ENCODE measurements at places on chromosomes 5 and 9. TPM values are rescaled to one million over a fixed set of nuclear protein-coding genes. Genes with fewer than 3 reads are reported as not detected.

Gene SPATA31E1
- total RNA-seq = 0.05 TPM

Gene CNTFR
- total RNA-seq = 3.1 TPM

Gene MARCOL
- not detected for total RNA-seq

DNA sequence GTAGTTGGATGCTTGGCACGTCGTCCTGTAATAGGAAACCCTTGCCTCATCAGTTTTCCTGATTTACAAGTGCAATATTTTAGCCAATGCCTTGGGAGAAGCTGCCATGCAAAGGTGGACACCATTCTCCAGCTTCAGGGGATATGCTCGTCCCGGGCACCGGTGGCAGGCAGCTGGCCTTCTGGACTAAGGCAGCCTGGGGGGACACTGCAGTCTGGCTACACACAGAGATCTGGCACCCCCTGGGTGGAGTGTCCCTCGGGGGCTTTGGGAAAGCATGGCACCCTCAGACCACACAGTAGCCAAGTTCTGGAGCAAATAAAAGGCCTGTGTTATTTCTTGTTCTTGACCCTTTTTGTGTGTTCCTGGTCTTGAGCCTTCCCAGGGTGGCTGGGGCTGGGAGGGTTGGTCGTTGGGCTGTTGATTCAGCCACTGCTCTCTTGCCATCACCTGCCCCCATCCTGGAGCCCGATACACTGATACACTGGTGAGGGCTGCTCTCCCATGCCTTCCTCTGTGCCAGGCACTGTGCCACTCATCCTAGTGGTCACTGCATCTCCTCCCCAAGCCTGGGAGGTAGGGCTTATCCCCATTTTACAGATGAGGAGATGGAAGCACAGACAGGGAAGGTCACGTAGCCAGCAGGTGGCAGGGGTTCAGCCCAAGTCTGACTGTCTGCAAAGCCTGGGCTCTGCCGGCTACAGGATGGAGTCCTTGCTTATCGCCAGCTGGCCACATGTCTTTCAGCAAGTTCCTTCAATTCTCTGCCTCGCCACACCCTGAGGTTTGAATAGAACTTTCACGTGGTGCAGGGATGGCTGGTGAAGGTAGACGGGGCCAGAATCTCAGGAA, 134.1 kb downstream of the RGS3 start:
- peaks cover 33% of the 10 kb centered on the region for H3K27me3 ChIP-seq
- H3K36me3 ChIP-seq = peaks cover 17% of the 10 kb centered on the region
- H3K27ac ChIP-seq = peak overlapping the region; percentile 67
- no peak for DNase-seq
- peak overlapping the region; percentile 40 for H3K4me3 ChIP-seq
- H3K4me1 ChIP-seq = peaks cover 62% of the 10 kb centered on the region

- no peaks in the 10 kb centered on the region for H3K36me3 ChIP-seq
- peaks cover 2% of the 10 kb centered on the region for H3K27me3 ChIP-seq
- H3K4me1 ChIP-seq = no peaks in the 10 kb centered on the region
- no peak for DNase-seq
- H3K27ac ChIP-seq = no peak overlapping the region
- no peak overlapping the region for H3K4me3 ChIP-seq
These were observed 164.7 kb downstream of the ADAMTSL1 start for GRCh38 chr9:18638371-18639249.

DNA sequence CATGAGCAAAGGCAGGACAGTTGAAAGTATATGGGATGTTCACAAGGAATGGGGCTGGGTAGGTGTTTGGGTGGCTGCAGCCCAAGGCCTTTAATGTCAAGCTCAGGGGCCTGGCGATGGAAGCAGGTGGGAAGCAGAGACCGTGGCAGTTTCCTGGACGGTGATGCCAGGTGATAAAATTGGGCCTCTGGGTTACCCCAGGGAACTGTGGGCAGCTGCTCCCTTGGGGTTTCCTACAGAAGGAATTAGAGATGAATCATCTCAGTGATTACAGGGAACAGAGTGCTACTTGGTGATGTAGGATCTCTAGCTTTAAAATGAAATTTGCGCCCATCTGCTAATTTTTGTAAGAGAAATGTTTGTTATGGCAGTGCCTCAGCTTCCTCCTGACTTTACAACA, 39.2 kb downstream of the TSTD2 start:
- H3K4me3 ChIP-seq = no peak overlapping the region
- H3K27ac ChIP-seq = no peak overlapping the region

- H3K27me3 ChIP-seq = no peaks in the 10 kb centered on the region
- no peak overlapping the region for H3K27ac ChIP-seq
- DNase-seq = no peak
These were observed 1999.5 kb upstream of the CDH6 start for GRCh38 chr5:29193972-29194371.

DNA sequence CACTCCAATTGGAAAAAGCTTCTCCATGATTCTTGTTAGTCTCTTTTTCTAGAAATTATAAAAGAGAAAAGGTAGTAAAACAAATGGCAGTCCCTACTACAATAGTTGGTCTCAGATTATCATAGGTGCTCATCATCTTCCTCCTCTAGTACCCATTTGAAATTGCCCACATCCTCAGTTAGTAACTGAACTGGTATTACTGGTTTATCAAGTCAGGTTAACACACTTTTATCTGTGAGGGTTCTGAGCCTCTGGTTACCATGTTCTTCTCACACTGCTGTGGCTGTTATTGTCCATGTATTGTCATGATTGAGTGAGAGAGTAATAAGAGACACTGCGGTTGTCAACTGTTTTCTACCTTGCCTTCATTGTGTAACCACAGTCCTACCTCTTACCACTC, 901.7 kb downstream of the TLE1 start:
- DNase-seq = no peak
- H3K4me1 ChIP-seq = no peaks in the 10 kb centered on the region
- H3K4me3 ChIP-seq = no peak overlapping the region
- no peak overlapping the region for H3K27ac ChIP-seq
- H3K36me3 ChIP-seq = no peaks in the 10 kb centered on the region

DNA sequence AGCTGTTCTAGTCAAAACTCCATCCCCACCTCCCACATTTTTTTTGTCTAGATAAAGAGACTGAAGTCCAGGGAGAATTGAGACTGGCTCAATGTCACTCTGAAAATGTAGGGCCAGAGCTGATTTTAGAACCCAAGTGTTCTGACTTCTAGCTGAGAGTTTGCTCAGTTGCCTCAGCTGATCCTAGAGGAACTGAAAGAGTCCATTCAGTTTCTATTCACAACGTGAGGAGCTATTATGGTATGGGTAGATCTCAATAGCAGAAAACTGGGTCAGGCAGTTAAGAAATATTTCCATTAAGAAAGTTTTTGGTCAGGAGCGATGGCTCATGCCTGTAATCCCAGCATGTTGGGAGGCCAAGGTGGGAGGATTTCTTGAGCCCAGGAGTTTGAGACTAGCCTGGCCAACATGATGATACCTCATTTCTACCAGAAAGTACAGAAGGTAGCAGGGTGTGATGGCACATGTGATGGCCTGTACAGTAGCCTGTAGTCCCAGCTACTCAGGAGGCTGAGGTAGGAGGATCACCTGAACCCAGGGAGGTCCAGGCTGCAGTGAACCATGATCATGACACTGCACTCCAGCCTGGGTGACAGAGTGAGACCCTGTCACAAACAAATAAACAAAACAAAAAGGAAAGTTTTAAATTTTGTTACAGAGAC, 61.7 kb downstream of the GLRA1 start:
- DNase-seq = no peak
- no peaks in the 10 kb centered on the region for H3K36me3 ChIP-seq
- H3K4me3 ChIP-seq = no peak overlapping the region
- H3K27me3 ChIP-seq = peaks cover 1% of the 10 kb centered on the region

- H3K27ac ChIP-seq = no peak overlapping the region
- no peaks in the 10 kb centered on the region for H3K27me3 ChIP-seq
- DNase-seq = no peak
- H3K36me3 ChIP-seq = no peaks in the 10 kb centered on the region
These were observed 160.6 kb downstream of the CCDC192 start for GRCh38 chr5:127863610-127864395.

DNA sequence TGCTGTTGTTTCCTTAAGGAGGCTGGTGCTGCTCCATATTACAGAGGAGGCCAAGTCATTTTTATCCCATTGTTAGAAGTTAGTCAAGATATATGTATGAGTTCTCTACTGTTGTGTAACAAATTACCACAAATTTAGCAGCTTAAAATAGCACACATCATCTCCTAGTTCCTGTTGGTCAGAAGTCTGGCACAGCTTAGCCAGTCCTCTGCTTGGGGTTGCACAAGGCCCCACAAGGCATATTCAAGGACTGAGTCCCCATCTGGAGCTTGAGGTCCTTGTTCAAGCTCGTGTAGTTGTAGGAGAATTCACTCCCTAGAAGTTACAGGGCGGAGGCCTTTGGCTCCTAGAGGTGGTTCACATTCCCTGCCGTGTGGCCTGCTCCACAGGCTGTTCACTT, 14.7 kb downstream of the MTAP start:
- no peak overlapping the region for H3K27ac ChIP-seq
- H3K27me3 ChIP-seq = peaks cover 2% of the 10 kb centered on the region
- no peak overlapping the region for H3K4me3 ChIP-seq
- DNase-seq = no peak
- H3K36me3 ChIP-seq = peaks cover 37% of the 10 kb centered on the region
- H3K4me1 ChIP-seq = peaks cover 7% of the 10 kb centered on the region

GRCh38 chr5:154249826-154250225, 59.3 kb downstream of the GALNT10 start:
- H3K4me3 ChIP-seq = no peak overlapping the region
- no peak for DNase-seq
- H3K36me3 ChIP-seq = no peaks in the 10 kb centered on the region
- no peak overlapping the region for H3K27ac ChIP-seq
- H3K4me1 ChIP-seq = peaks cover 6% of the 10 kb centered on the region
- H3K27me3 ChIP-seq = no peaks in the 10 kb centered on the region
